ENCODE measurements at places on chromosomes 3 and 15.

- no peak for DNase-seq
Measured at GRCh38 chr15:32743411-32744140, 25.8 kb downstream of the GREM1 start.

DNA sequence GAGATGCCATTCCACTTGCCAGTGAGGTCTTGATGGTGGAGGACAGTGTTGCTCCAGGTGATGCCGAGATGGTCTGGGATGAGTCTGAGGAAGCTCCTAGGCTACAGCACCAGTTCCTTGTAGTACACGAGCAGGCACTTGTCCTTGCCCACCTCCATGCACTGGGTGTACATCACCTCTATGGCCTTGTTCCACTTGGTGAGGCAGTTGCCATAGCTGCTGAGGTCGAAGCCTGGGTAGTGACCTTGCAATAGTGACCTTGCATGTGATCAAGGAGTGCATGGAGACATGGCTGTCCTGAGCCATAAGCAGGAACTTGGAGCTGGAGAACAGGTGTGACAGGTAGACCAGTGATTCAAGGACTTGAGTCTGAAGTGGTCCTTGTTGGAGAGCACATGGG, 47.6 kb downstream of the CDIN1 start:
- no peak for DNase-seq

GRCh38 chr15:96304839-96305238, 25.7 kb upstream of the NR2F2 start:
- DNase-seq = no peak

DNA sequence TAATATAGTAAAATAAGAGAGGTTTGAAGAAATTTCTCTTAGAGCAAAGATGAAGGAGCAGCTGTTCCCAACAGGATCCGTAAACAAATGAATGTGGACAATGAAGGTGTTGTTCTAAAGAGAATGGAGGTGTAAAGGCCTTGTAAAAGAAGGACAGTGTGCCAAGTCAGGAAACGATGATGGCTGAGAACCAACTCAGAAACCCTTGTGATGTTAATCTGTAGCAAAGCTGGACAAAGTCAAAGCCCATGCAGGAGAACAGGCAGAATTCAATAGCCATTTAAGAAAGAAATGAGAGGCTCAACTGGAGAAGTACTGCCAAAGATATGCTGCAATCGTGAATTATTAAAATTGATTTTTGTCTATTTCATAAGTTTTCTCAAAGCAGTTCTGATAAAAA, 192.2 kb downstream of the MBNL1 start:
- no peak for DNase-seq

DNA sequence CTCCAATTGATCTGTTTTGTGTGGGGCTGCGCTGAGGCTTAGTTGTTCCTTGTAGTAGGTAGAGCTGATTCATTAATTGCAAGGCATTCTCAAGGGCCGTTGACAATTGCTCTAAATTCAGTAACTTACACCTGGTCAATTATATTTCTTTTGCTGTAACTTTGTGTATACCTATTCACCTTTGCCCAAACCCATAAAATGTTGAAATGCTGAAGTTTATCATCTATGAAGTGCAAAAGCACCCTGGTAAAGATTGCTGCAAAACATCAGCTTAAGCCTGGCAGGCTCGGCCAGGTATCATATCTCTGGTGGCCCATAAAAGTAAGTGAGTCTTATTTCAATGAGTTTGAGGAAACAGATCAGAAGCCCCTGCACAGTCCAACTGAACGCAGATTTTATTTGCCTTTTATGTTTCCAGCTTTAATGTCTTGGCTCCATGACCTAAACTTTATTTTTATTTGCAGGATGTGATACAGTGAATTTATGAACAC, 203.6 kb upstream of the SLCO3A1 start:
- no peak for DNase-seq

Data from amygdala (tissue), 56 donors.